Common myeloid progenitor, CD34-positive (primary cell): ENCODE measurements at places on chromosomes 5 and 9.

DNA sequence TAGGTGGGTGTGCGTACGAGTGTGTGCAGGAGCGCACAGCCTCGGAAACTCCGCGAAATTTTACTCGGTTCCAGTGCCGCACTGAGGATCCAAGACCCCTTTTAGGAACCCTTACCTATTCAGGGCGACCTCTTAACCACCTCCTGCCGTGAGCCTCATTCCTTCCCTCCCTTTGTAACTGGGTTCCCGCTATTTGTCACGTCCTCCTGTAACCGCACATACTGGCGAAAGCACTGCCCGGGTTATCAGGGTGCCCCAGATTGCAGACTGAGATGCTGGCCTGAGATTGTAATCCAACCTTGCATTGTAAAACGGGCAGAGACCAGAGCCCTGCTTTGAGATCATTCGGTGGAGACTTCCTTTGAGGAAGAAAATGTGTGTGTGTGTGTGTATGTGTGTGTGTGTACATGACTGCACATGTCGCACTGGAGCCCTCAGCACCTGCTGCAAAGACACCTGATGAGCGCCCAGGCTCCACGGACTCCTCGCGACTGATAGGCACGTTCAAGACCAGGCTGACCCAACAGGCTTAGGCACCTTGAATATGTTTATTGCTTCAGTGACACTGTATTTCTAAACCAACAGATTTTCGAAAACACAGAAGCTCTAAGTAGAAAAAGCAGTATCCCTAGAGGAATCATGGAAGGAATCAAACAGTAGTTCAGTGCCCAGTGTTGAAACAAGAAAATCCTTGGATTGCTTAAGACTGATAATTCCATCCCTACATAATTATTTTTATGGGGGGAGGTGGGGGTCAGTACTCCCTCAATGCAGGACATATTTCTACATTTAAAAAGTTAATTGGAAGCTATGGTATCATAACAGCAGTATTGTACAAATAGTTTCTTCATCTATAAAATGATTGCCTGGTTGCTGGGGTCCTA is 86.5 kb upstream of the TNFAIP8 start:
- peak; percentile 95 for DNase-seq

DNA sequence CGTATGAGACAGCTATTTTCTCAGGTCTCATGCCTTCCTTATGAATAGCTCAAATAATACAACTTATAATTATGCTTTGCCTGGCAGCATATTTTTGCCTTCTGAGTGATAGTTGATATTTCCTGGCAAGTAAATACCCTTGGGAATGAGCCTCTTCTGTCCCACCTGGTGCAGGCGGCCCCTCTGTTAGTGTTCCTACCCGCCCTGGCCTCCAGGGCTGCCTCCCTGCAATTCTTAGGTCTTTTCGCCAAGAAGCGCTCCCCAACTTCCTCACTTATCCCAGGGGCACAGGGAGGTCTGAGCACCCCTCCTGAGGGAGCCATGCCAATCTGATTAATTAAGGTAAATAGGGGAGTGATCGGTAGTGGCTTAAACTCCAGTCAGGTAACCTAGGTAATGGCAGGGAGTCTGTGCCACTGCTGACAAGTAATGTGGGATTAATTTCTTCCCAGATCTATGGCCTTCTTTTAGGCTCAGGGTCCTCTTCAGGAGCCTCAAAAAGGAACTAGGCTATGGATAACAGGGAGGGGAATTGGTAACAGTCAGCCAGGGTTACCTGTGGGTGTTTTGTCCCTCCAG is 81.5 kb downstream of the GALNT10 start:
- no peak for DNase-seq

DNA sequence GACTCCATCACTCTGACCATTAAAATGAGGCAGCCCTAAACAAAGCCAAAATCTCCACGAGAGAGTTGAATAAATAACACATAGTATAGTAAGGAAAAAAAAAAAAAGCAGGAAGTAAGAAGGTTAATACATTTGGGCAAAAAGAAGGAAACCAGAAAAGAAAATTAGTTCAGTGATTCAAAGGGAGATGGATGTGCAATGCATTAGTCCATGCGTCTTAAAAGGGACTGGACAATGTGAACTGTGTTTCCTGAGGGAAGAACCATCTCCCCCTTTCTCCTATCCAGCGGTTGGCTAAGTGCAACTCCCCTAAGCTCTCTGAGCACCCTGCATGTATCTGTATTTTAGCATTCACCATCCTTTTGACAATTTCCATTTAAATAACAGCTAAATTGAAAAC is 1.4 kb downstream of the ANKRA2 start:
- DNase-seq, result peak; percentile 6

GRCh38 chr5:151285683-151286082 is 17.9 kb downstream of the SLC36A3 start:
- no peak for DNase-seq

DNA sequence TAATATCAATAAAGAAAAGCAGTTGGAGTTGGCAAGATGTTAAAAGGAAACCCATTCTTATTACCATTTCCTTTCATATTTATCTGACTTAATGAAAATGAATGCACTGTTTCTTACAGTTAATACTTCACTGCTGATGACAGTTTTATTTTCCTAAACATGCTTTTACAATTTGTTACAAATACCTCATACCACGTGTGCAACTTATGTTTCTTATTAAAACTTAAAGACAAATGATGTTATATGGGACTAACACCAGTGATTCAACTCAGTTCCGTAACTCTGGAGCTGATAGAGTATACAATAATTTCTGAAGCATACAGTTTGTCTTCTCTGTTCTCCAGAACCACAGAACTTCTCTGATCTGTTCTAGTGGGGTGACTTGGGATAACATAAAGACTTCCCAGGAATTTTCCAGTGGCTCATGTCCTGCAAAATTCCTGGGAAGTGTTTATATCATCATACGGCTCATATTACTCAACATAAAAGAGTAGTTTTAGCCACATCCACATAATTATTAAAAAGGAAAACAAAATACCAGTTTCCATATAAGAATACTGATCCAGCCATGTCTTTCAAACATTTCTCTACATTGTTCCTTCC is 1259.0 kb upstream of the C9orf72 start:
- DNase-seq, result no peak
